Naive thymus-derived CD8-positive, alpha-beta T cell (primary cell): ENCODE measurements at places on chromosomes 2 and 18.

DNA sequence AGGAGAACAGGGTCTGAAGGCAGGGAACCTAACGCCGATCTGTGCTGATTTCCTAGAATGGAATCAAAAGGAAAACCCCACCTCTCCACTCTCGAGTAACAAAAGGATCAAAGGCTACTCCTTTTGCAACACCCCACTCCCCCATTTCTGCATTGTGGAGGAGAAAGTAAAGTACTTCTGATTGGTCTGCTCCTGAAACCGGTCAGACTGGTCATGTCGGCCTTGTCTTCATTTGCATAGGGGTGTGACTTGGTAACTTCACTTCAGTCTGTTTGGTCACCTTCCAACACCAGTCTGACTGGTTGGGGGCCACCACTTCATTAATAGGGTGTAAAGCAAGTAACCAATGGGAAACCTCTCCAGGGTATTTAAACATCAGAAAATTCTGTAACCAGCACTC lies 771.9 kb downstream of the ERBB4 start:
- DNase-seq = no peak

- no peak for DNase-seq
Observed at GRCh38 chr18:44541159-44541558, 139.5 kb upstream of the SETBP1 start.

DNA sequence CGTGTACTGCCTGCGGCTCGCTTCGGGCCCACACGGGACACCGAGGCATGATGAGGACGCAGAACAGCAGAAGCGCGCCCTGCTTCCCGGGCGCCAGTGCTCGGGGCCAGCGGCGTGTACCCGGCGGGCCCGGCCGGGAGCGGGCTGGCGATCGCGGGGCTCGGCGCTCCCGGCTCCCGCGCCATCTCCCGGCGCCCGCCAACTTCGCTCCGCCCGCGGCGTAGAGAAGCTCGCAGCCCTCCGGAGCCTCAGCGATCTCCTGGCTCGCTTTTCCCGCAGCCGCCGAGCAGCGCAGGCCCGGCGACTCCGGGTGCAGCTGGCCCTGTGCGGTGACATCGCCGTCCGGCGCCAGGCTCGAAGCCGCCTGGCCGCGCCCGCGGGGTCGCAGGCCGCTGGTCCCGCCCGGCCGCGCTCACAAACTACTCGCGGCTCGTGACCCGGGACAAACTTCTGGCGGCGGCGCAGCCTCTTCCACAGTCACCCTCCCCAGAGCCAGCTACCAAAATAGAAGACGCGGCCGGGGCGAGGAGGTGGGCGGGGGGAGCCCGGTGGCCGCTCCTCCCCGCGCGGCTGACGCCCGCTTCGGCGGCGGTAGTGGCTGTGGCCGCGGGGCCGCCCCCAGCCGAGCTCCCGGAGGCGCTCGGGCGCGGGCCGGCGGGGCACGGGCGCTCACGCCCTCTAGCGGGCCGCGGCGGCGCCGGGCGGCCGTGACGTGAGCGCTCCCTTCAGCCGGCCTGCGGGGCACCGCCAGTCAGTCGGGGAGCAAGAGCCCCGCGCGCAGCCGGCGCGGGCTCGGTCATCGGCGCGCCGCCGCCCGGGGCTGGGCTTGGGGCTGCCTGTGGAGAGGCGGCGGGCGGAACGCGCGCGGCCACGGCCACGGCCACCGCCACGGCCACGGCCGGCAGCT lies at the start of gene PTPRM:
TSS of gene PTPRM (plus strand) at position 750 of the 907 bp plus-strand sequence. CDS start 503 bp downstream, outside the sequence.
- DNase-seq = peak; percentile 41

DNA sequence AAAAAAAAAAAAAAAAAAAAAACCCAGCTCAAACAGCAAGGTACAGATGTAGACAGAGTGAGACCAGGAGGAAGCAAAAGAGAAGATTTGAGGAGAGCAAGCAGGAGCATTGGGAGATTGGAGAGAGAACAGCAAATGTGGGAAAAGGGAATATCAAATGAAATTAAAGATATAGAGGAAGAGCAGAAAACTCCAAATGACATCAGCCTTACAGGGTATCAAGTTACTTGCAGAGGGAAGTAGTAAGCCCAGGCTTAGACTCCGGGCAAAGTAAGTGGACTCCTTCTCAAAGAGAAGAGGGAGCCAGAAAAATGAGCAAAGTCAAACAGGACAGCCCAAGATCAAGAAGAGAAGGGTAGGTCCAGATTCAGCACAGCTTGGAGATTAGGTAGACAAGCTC lies 93.3 kb upstream of the PPP1CB start:
- DNase-seq = no peak

- no peak for DNase-seq
Observed at GRCh38 chr18:3541549-3542386, 91.8 kb downstream of the TGIF1 start.

- DNase-seq = no peak
Observed at GRCh38 chr18:56026509-56026908, 438.5 kb upstream of the TCF4 start.

DNA sequence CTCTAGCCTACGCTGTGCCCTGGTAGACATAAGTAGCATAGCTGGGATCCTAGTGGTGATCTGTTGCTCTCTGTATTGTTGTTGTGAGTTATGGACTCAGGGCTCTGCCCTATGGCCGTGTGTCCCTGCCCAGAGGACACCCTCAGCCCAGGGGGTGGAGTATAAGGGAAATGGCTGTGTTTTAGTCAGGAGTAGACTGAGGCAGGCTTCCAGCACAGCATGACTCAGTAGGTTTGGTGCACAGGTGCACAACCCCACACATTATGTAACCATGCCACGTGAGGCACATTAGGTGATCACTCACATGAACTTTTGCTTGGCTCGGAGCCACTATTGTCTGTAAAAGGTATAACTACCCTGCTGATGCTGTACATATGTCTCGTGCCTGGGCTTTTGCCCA lies 59.9 kb upstream of the PEX13 start:
- no peak for DNase-seq

DNA sequence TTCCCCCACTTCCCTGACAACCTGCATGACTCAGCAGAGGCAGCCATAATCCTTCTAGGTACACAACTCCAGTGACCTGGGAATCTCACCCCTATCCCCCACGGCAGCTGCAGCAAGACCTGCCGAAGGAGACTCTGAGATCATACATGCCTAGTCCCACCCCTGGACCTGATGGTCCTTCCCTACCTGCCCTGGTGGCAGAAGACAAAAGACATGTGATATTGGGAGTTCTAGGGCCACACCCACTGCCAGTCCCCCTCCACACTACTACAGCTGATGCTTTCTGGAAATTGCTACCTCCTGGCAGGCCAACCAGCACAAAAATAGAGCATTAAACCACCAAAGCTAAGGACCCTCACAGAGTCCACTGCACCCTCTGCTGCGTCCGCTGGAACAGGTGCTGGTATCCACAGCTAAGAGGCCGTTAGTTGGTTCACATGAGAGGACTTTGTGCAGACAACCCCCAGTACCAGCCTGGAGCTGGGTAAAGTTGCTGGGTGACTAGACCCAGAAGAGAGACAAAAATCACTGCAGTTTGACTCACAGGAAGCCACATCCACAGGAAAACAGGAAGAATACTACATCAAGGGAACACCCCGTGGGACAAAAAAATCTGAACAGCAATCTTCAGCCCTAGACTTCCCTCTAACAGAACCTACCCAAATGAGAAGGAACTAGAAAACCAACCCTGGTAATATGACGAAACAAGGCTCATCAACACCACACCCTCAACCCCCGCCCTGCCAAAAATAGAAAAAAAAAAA lies 12.5 kb downstream of the MARCO start:
- no peak for DNase-seq

- DNase-seq = no peak
Observed at GRCh38 chr2:232419245-232420072, 12.8 kb downstream of the ALPG start.

GRCh38 chr18:21857871-21858270 lies 117.3 kb downstream of the MIB1 start:
- DNase-seq = no peak
